NCI-H510A treated with DMSO at 0.1 percent for 48 hours (cell line): ENCODE measurements at places on chromosomes 2 and 18.

DNA sequence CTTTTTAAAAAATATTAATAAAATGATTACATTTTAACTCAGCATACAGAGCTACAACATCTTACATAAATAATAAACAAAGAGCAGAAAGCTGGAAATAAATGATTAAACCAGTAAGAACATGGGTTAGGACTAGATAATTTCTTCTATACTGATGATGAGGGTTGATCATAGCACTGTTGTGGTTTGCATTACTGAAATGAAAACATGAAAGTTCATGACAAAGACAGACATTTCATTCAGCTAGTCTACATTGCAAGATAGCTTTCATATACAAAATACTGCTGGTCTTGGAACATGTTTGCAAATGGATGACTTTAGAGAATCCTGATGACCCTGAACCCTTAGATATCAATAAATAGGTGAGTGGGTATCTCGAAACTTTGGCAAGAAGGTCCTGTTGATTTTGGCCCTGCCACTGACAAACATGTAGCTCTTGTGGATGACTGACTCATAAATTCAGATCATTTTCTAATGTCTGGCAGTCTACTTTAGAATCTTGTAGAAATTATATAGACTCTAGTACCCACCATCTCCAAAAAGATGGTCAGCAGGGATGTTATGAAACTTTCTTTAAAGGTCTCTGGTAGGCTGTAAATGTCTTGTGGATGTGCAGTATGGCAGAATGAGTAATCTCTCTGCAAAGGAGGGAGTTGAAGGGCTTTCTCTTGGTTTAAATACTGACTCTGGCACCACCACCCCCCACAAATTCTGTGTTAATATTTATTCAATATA, 15.5 kb upstream of the CDC42EP3 start:
- no peak for DNase-seq

DNA sequence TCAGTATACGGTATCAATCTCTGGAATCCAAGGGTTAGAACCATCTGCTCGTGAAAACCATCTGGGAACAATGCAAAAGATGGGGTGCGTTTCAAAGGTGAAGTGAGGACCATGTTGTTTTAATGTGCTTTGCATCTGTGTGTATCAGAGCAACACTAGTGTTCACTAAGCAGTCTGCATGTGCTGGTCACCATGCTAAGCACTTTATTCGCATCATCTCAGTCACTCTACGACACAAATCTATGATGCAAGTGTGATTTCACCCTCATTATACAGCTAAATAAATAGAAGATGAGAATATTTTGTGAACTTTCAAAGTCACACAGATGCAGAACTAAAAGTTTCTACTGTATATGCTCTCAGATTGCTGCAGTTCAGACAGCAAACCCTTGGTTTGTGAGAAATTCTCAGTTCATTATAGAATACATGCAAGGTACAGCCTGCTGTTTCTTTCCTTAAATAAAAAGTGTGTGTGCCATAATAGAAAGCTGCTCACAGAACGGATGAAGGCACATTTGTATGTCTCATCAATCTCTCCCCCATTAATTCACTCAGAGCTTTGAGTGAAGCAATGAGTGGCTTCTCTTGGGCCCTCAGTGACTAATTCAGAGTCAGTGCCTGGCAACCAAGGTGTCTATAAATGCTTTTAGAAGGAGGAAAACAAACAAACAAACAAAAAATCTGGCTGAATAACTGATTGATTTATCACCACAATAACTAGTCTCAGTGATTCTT, 652.8 kb upstream of the SOX11 start:
- DNase-seq: no peak

GRCh38 chr2:195489101-195489500, 167.9 kb upstream of the SLC39A10 start:
- no peak for DNase-seq

- DNase-seq: no peak
Observed at GRCh38 chr2:180319586-180320405, 312.7 kb upstream of the CWC22 start.

GRCh38 chr2:129299338-129299737, 680.1 kb upstream of the RAB6C start:
- no peak for DNase-seq

DNA sequence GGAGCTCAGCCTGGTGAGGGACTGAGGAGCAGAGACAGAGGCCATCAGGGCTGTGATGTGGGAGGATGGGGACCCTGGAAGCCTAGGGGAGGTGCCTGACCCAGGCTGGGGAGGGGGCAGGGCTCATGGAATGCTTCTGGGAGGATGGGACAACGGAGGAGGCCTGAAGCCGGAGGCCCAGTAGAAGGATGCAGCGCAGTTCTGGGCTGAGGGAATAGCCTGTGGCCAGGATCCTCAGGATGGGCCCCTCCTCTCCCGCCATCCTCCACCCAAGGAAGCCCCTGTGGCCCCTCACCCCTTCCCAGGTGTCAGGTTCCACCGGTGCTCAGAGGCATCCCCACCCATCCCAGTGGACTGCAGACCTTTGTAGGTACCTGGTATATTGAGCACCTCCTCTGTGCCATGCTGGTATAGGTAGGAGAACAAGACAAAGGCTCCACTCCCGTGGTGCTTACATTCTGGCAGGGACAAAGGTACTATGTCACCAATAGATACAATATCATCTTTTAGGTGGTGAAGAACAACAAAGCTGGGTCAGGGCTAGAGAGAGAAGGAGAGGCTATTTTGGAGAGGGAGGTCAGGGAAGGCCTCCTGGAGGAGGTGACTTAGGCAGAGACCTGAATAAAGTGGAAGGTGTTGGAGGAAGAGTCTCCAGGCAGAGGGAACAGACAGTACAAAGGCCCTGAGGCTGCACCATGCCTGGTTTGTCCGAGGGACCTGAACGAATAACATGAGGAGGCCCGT, 2.7 kb downstream of the ZAP70 start:
- DNase-seq: no peak
